ENCODE measurements at places on chromosomes 5 and 9. TPM values are rescaled to one million over a fixed set of nuclear protein-coding genes. Genes with fewer than 3 reads are reported as not detected.

The ACTBL2 gene
- total RNA-seq = 2.2 TPM

The LMAN2 gene
- 266 TPM for total RNA-seq

The NKD2 gene
- not detected for total RNA-seq

The CCNI2 gene
- total RNA-seq = 3.8 TPM

The CTNNAL1 gene
- total RNA-seq = 182 TPM

The KIAA1958 gene
- 4.3 TPM for total RNA-seq

The TARS1 gene
- 266 TPM for total RNA-seq

The S100Z gene
- total RNA-seq = not detected

Measured in epithelial cell of proximal tubule (primary cell).